Brain microvascular endothelial cell (primary cell): ENCODE measurements at places on chromosomes 12 and 14.

GRCh38 chr12:47782372-47782770, 9.3 kb downstream of the SLC48A1 start:
- DNase-seq, result no peak

DNA sequence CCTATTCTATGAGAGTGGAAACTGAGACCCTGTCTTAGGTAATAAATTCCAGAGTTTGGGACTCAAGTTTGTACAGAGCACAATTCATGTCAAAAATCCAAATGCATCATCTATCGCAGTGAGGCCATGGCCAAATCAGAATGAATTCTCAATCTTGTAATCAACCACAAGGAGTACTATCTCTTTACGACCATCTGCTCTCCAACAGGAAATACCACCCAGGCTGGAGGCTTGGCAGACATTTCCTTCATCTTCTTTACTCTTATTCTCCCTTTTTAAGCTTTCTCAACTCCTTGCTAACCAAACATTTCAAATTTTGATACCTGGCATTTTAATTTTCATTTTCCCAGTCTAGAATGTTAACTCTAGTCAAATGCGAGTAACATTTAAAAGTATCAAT, 32.7 kb upstream of the RNU6-7 start:
- no peak for DNase-seq

DNA sequence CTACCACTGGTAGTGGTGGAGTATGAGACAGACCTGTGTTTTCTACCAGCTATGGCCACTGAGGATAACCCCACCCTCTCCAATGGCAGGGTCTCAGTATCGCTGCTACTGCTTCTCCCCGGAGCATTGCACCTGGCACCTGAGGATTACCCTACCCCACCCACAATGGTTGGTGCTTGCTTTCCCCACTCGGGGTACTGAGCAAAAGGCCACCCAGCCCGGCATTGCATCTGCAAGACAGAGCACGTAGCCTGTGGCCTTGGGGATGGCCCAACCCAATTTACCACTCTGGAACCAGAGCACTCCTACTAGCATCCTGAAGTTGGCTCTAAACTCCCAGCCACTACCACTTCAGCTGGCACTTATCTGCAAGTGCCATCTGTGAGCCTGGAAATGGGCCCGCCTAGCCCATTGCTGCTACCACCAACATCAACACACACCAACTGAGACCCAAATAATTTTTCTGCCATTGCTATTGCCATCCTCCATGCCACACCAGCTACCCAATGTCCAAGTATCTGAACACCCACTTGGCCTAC, 145.7 kb downstream of the CNTN1 start:
- no peak for DNase-seq

DNA sequence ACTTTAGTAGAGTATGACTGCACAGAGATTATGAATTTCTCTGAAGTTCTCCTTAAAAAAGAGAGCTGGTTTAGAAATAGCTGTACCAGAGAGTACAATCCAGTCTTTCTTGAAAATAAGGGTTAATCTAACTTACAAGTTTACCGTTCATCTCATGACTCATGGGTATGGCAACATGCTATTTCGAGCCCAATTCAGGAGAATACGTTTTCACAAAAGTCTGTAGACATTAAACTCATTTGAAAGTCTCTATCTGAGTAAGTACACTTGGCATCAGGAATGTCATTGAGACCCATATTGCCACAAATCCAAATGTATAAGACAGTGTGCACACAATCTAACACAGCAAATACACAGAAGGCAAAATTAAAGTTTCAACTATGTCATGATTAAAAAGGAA, 160.5 kb downstream of the PIK3C2G start:
- no peak for DNase-seq

DNA sequence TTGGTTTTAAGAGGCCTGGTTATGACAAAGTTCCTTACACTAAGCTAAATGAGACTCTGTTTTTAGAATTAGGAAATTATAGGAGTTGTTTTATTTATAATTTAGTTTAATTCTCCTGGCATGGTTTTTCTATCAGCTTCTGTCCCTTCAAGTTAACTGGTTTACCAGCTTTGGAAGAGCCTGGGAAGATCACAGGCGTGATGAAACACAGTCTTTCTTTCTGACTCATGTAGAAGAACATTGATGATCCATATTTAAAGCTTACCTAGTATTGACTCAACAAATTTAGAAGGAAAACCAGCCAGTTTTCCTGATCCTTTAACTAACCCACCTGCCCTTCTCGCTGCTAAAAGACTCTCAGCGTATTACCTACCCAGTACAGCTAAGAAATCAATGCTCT, 155.2 kb downstream of the TGFB3 start:
- DNase-seq, result no peak

DNA sequence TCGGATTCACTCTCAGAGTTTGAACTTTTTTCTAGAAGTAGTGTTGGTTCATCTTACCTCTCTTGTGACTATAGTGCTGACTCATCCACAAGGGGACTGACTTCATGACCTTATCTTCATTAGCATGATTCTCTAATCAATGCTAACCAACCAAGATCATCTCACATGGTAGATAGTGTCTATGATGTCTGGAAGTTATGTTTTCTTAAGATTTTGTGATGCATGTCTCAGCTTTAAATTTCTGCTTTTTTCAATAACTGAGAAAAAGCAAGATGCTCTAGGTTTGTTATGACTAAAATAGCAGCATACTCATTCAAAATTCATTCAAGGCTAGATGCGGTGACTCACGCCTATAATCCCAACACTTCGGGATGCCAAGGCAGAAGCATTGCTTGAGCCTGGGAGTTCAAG, 12.3 kb upstream of the SLC35E3 start:
- DNase-seq, result peak; percentile 81
